ENCODE measurements at places on chromosomes 4 and X. TPM values are rescaled to one million over a fixed set of nuclear protein-coding genes. Genes with fewer than 3 reads are reported as not detected.

Gene L1CAM
- polyA plus RNA-seq: 1.8 TPM

Gene HERC5
- 14.6 TPM for polyA plus RNA-seq

Gene QDPR
- 26.2 TPM for polyA plus RNA-seq

Gene NHS
- not detected for polyA plus RNA-seq

Gene PCDH18
- not detected for polyA plus RNA-seq

Gene PALLD
- 0.31 TPM for polyA plus RNA-seq

Gene PLAC8
- 884 TPM for polyA plus RNA-seq

Gene NXF2B
- polyA plus RNA-seq: not detected

Gene NLRP2B
- not detected for polyA plus RNA-seq

Gene MAGEC1
- not detected for polyA plus RNA-seq

Gene FHDC1
- polyA plus RNA-seq: 0.06 TPM

Gene SH3RF1
- polyA plus RNA-seq: 2.2 TPM

Gene MGARP
- polyA plus RNA-seq: 0.19 TPM

Gene PCDH7
- not detected for polyA plus RNA-seq

Gene ERAS
- not detected for polyA plus RNA-seq

Gene PDZD4
- 0.15 TPM for polyA plus RNA-seq

Gene GPC4
- not detected for polyA plus RNA-seq

Gene GATA1
- not detected for polyA plus RNA-seq

Gene MEPE
- not detected for polyA plus RNA-seq

Gene NLGN3
- polyA plus RNA-seq: 0.15 TPM

Gene TASL
- polyA plus RNA-seq: 39.3 TPM
